ENCODE measurements at places on chromosomes 5 and 9. TPM values are rescaled to one million over a fixed set of nuclear protein-coding genes. Genes with fewer than 3 reads are reported as not detected.

GRCh38 chr9:100443781-100444768 is 17.1 kb downstream of the MSANTD3 start:
- no peaks in the 10 kb centered on the region for H3K27me3 ChIP-seq
- H3K4me1 ChIP-seq, result peaks cover 7% of the 10 kb centered on the region
- H3K27ac ChIP-seq, result no peak overlapping the region
- no peak overlapping the region for H3K4me3 ChIP-seq

- no peak for DNase-seq
- H3K4me1 ChIP-seq, result no peaks in the 10 kb centered on the region
- H3K4me3 ChIP-seq, result no peak overlapping the region
- H3K27ac ChIP-seq, result no peak overlapping the region
- H3K36me3 ChIP-seq, result no peaks in the 10 kb centered on the region
Measured at GRCh38 chr5:167155387-167156005, 1135.9 kb upstream of the WWC1 start.

- H3K27ac ChIP-seq, result no peak overlapping the region
- H3K4me1 ChIP-seq, result peaks cover 17% of the 10 kb centered on the region
- H3K4me3 ChIP-seq, result no peak overlapping the region
- no peaks in the 10 kb centered on the region for H3K27me3 ChIP-seq
- no peak for DNase-seq
Measured at GRCh38 chr9:126379661-126380360, 53.2 kb downstream of the MVB12B start.

- H3K27ac ChIP-seq, result no peak overlapping the region
- no peaks in the 10 kb centered on the region for H3K36me3 ChIP-seq
- H3K4me1 ChIP-seq, result peaks cover 33% of the 10 kb centered on the region
- H3K4me3 ChIP-seq, result no peak overlapping the region
Measured at GRCh38 chr9:133032171-133032570, 1.4 kb downstream of the GTF3C5 start.

- no peak for DNase-seq
- H3K4me1 ChIP-seq, result no peaks in the 10 kb centered on the region
- no peak overlapping the region for H3K27ac ChIP-seq
- H3K36me3 ChIP-seq, result no peaks in the 10 kb centered on the region
- H3K27me3 ChIP-seq, result no peaks in the 10 kb centered on the region
Measured at GRCh38 chr9:6811436-6811835, 53.7 kb downstream of the KDM4C start.

DNA sequence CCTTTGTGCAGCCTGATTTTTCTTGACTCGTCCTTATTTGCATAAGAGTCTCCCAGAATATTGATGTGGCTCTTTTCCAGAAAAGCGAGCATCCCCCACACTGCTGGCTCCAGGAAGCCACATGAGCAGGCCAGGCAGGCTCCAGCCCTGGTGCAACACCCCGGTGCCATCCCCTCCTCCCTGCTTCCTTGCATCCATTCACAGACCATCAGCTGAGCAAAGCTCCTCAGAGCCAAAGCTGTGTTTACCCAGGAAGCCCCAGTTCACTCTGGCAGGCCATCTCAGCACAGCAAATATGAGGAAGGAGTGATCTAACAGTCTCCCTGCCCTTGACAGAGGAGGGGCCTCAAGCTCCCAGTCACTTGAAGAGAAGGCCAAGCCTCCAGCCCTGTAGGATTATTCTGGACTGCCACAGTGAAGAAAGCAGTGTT is 34.4 kb downstream of the INSYN2B start:
- no peak for DNase-seq
- H3K4me3 ChIP-seq, result no peak overlapping the region
- H3K27me3 ChIP-seq, result no peaks in the 10 kb centered on the region
- no peaks in the 10 kb centered on the region for H3K4me1 ChIP-seq
- no peaks in the 10 kb centered on the region for H3K36me3 ChIP-seq

DNA sequence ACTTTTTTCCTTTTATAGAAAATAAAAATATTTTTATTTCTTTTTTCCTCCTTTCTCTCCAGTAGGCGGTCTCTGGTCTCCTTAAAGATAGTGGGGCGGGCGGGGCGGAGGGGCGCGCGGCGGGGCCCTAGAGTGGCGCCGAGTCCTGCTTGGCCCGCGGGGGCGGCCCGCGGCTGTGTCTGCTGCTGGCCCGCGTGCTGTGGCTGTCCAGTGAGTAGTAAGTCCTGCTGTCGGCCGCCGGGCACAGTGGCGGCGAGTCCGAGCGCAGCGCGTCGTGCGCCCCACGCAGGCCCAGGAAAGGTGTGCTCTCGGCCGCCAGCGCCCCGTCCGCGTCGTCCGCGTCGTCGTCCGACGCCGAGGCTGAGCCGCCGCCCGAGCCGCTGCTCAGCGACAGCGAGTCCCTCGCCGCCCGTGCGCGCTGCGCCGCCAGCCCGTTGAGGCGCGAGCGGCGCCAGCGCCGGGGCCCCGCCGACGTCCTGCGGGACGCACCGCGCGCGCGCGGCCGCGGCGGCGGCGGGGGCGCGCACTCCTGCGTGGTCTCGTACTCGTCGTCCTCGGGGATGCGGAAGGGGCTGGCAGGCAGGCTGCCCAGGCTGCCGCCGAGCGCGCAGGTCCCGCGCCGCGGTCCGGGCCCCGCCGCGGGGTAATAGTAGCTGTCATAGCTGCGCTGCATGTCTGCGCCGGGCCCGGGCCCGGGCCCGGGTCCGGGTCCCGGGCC is 52.3 kb downstream of the PSD2 start:
- peaks cover 8% of the 10 kb centered on the region for H3K4me1 ChIP-seq
- no peak for DNase-seq
- H3K27me3 ChIP-seq, result no peaks in the 10 kb centered on the region
- H3K36me3 ChIP-seq, result no peaks in the 10 kb centered on the region
- H3K27ac ChIP-seq, result peak overlapping the region; percentile 66

GRCh38 chr9:120885958-120886357 is 9.0 kb upstream of the PHF19 start:
- peaks cover 27% of the 10 kb centered on the region for H3K4me1 ChIP-seq
- no peaks in the 10 kb centered on the region for H3K27me3 ChIP-seq
- H3K4me3 ChIP-seq, result no peak overlapping the region

GRXCR2 gene
- total RNA-seq, result not detected

All from vagina (tissue), 2 donors.